ENCODE measurements at places on chromosomes 3 and 15.
A peak's percentile ranks its signal among the peaks of the same experiment; 100 is the strongest.

DNA sequence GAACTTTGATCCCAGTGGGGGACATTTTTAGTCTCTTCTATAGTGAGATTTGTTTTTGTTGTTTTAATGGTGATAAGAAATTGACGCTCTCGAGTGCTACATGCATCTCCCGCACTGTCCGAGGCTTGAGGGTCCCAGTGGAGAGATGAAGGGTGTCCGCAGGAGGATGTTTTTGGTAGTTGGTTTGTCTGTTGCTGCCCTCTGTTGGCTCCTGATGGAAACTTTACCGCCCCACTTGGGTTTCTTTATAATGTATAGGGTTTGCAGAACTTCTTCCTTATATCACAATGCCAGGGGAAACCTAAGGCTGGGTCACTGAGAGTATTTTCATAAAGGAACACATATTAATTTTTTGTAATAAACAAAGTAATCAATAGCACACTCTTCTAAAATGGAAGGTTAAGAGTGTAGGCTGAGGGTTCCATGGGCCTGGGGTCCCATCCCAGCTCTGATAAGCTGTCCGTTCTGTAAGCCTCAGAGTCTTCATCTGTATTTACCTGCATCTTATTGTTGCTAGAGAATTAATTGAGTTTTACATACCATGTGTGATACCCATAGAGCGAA lies 185.3 kb upstream of the FEZF2 start:
- peak; percentile 57 for DNase-seq

- no peak for DNase-seq
These were observed 138.4 kb downstream of the PLCL2 start for GRCh38 chr3:17023006-17023664.

GRCh38 chr3:9727041-9727595 lies 4.4 kb upstream of the BRPF1 start:
- no peak for DNase-seq

DNA sequence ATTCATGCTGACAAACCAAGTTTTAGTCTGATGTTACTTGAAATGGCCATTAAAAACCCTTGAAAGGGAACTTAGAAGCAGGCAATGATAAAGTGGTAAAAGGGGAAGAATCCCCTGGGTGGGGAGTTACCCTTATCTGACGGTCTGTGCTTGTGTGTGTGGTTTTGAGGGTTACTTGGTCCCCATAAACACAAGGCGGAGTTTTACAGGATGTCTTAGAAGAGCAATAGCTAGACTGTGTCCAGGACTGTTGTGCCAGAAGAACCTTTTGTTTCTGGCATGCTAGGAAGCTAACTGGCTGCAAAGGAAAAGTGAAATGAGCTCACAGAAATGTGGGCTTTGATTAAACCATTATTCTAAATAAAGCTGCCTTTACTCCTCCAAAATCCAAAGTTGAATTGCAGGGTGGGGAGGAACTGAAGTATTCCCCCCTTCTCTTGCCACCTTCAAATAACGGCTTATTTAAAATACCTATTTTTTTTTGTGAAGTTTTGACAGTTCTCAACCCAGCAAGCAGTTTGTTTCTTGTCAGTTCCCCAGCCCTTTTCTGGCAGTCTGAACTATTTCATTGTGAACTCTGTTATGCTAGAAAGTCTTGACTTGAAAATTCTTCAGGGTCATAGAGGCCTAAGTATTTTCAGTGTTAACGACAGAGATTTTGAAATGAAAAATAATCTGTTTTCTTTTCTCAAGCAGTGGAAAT lies 443.5 kb downstream of the OTOL1 start:
- no peak for DNase-seq

- no peak for DNase-seq
These were observed 25.6 kb upstream of the LARS2 start for GRCh38 chr3:45362758-45363157.

DNA sequence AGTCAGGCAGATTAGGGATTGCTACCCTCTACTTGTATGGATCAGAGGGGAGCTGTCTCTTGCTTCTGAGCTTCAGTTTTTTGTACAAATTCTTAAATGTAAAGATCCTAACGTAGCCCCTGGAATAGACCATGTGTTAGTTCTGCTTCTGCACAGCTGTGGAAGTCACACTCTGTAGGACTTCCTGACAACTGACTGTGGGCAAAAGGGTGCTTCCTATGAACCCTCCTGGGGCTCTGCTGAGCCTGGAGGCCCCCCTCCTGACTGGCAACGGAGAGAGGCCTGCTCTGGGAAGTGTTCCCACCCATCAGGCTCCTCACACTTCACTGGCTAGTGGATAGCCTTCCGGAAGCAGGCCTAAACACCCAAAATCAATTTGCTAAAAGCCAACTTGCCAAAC lies 131.0 kb downstream of the RPLP1 start:
- no peak for DNase-seq

DNA sequence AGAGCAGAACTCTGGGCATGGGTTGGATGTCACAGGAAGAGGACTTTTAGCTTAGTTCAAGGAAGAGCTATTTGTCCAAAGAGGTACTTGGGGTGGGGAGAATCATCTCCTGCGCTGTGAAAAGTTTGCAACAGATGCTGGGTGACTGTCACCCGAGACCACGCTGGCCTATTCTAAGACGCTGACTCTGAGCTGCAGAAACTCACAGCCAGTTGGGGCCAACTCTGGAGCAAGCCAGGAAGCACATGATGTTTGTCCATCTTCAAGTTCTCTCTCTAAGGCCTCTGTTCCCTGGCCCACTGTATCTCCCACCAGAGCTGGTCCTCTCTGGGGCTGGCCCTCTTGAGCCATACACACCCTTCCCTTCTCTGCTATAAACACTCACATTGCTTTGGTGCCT lies 17.9 kb upstream of the CDCP1 start:
- DNase-seq: no peak

- no peak for DNase-seq
These were observed 37.6 kb downstream of the ARHGEF3 start for GRCh38 chr3:56764184-56764583.

- no peak for DNase-seq
These were observed 742 bp downstream of the CAMKV start for GRCh38 chr3:49868862-49869466.

- DNase-seq: no peak
These were observed 17.5 kb downstream of the LMCD1 start for GRCh38 chr3:8519156-8519555.

GRCh38 chr15:69736161-69736560 lies 283.5 kb downstream of the RPLP1 start:
- no peak for DNase-seq

DNA sequence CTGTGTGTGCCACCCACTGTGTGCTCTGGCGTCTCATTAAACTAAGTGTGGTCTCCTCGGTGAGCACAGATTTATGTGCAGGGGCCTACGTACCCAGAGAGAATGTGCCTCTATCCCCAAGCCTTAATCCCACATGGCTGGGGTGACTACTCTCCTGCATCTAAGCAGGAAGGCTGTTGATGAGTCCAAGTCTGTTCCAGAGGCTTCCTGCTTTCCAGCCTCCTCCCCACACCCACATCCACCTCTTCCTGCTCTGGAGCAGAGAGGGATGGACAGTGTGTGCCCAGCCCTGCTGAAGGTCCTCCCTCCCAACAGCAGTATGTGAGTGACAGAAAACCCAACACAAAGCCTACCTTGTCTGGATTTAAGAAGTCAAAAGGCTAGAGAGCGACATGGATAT lies 38.8 kb upstream of the BCL2L10 start:
- no peak for DNase-seq

- DNase-seq: no peak
These were observed 358.9 kb downstream of the RBMS3 start for GRCh38 chr3:29639578-29640290.

Measured in neuronal stem cell (in vitro differentiated cells).